ENCODE measurements at places on chromosomes 4 and X. TPM values are rescaled to one million over a fixed set of nuclear protein-coding genes. Genes with fewer than 3 reads are reported as not detected.

Gene ANAPC10
- 20.7 TPM for polyA plus RNA-seq

Gene STATH
- polyA plus RNA-seq, result not detected

Gene ZNF157
- 0.06 TPM for polyA plus RNA-seq

Gene LAMP2
- polyA plus RNA-seq, result 15.5 TPM

Gene PTTG2
- 1.2 TPM for polyA plus RNA-seq

Gene NEIL3
- polyA plus RNA-seq, result not detected

Gene MAGEB17
- 0.14 TPM for polyA plus RNA-seq

Gene DNAAF6
- polyA plus RNA-seq, result not detected

Gene MAGEA1
- not detected for polyA plus RNA-seq

Gene YY2
- 0.80 TPM for polyA plus RNA-seq

Gene FOXR2
- not detected for polyA plus RNA-seq

Gene LRP2BP
- polyA plus RNA-seq, result 1.2 TPM

Gene VSIG4
- 27.4 TPM for polyA plus RNA-seq

Gene EPHA5
- polyA plus RNA-seq, result 0.08 TPM

Gene CNOT6L
- polyA plus RNA-seq, result 2.2 TPM

Gene GIMD1
- polyA plus RNA-seq, result not detected

Gene FAM184B
- polyA plus RNA-seq, result not detected

Gene S100P
- polyA plus RNA-seq, result 0.46 TPM

Gene TBX22
- polyA plus RNA-seq, result not detected

Gene COL4A5
- 9.6 TPM for polyA plus RNA-seq

Gene C4orf54
- 40.0 TPM for polyA plus RNA-seq

Gene MAGEE1
- 0.83 TPM for polyA plus RNA-seq

Gene SMPX
- polyA plus RNA-seq, result 340 TPM
